ENCODE measurements at places on chromosomes 3 and 15.
A peak's percentile ranks its signal among the peaks of the same experiment; 100 is the strongest.

DNA sequence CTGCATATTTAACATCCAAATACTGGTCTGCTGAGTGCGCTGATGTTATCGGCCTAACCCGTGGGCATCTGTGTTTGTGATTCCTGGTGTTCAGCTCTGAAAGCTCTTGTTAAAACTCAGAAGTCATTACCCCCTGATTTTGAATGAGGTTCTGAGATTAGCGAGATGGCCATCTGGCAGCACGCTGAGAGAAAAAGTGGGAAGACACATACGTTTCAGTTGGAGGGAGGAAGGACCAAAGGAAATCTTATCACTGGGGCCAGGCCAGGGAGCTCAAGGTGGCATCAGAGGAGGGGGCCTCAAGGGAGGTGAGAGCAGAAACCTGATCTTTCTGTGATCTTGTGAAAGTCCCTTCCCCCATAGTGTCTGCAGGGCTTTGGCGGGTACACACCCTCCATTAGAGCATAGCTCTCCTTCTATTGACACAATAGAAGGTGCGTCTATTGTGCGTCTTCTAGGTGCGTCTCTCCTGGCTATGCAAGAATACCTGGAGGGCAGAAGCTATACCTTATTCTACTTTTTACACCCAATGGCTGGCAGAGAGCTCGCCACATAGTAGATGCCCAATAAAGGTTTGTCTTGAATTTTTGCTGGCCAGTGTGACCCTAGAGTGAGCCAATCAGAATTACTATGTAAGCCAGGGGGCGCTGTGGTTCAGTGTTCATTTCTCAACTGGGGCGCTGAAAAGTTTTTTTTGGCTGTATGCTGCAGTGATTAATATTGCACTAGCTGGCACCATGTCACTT is 182.4 kb downstream of the SHQ1 start:
- peak; percentile 47 for DNase-seq

- DNase-seq, result no peak
Observed at GRCh38 chr3:167992381-167992780, 103.3 kb downstream of the GOLIM4 start.

GRCh38 chr3:12993517-12994356 is 79.5 kb downstream of the IQSEC1 start:
- no peak for DNase-seq

GRCh38 chr15:40381818-40382529 is 547 bp upstream of the KNSTRN start:
- no peak for DNase-seq

GRCh38 chr3:13110678-13111116 is 37.5 kb upstream of the IQSEC1 start:
- no peak for DNase-seq

- DNase-seq, result peak; percentile 32
Observed at GRCh38 chr15:60585743-60586708, 107.1 kb upstream of the ICE2 start.

All from stimulated activated CD4-positive, alpha-beta T cell treated with anti-CD3 and anti-CD28 coated beads, Interleukin-4, amount 100 ng/mL, for 4 hours (primary cell).